ENCODE measurements at places on chromosomes 5 and 9. TPM values are rescaled to one million over a fixed set of nuclear protein-coding genes. Genes with fewer than 3 reads are reported as not detected.

GRCh38 chr5:173302546-173303155, 25.6 kb downstream of the STC2 start:
- DNase-seq: peak; percentile 23

- no peak for DNase-seq
These were observed 138.1 kb downstream of the YIPF5 start for GRCh38 chr5:144032375-144032774.

PCDHB14 gene
- total RNA-seq: 0.24 TPM

RHOBTB3 gene
- 57.0 TPM for total RNA-seq

RNF180 gene
- 5.5 TPM for total RNA-seq
